ENCODE measurements at places on chromosomes 2 and 18.

GRCh38 chr18:2921778-2922177 is 75.0 kb downstream of the EMILIN2 start:
- no peak for DNase-seq

DNA sequence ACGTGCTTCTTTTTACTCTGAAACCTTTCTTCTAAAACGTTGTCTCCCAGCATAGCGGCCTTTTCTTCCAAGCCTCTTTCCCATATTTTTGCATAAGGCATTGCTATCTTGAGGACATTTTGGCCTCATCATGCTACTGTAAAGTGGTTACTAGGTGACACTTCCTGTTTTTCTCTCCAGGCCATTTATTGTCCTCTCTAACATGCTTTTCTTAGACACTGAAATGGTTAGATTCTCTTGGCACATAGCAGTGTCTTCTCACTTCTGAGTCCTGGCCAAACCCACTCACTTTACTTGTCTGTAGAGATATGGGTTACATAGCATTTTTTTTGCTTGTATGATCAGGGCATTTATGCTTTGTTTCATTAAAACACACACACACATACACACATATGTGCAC is 50.1 kb upstream of the KCNH7 start:
- no peak for DNase-seq

- no peak for DNase-seq
Measured at GRCh38 chr2:62184512-62185230, 11.2 kb upstream of the B3GNT2 start.

- no peak for DNase-seq
Measured at GRCh38 chr2:70411483-70412125, 109.7 kb upstream of the FAM136A start.

GRCh38 chr2:63048367-63049171 is 2.1 kb upstream of the OTX1 start:
- no peak for DNase-seq

GRCh38 chr2:50181212-50181611 is 850.7 kb downstream of the NRXN1 start:
- DNase-seq = no peak

DNA sequence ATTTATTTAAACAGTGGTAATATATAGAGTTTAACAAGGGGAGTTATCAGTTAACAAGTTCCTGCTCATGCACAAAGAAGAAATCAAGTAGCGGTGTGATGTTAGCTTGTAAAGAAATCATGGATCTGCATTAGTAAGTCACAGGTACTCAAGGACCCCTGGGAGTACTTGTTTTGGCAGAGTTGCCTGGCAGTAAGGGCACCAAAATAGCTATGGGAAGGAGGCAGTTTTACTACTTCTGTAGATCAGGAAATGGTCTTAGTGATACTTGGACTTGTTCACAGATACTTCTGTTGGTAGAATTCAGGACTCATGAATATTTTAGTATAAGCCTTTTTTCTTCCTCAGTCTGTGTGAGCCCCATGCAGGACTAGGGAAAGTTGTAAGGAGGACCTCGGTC is 107.3 kb upstream of the IL1R2 start:
- no peak for DNase-seq

GRCh38 chr2:46988230-46988629 is 72.6 kb upstream of the MCFD2 start:
- DNase-seq = no peak
